Activated naive CD8-positive, alpha-beta T cell treated with anti-CD3 and anti-CD28 coated beads for 36 hours (primary cell): ENCODE measurements at places on chromosomes 12 and 14.

GRCh38 chr12:91926848-91927247 is 218.8 kb downstream of the BTG1 start:
- DNase-seq = no peak

DNA sequence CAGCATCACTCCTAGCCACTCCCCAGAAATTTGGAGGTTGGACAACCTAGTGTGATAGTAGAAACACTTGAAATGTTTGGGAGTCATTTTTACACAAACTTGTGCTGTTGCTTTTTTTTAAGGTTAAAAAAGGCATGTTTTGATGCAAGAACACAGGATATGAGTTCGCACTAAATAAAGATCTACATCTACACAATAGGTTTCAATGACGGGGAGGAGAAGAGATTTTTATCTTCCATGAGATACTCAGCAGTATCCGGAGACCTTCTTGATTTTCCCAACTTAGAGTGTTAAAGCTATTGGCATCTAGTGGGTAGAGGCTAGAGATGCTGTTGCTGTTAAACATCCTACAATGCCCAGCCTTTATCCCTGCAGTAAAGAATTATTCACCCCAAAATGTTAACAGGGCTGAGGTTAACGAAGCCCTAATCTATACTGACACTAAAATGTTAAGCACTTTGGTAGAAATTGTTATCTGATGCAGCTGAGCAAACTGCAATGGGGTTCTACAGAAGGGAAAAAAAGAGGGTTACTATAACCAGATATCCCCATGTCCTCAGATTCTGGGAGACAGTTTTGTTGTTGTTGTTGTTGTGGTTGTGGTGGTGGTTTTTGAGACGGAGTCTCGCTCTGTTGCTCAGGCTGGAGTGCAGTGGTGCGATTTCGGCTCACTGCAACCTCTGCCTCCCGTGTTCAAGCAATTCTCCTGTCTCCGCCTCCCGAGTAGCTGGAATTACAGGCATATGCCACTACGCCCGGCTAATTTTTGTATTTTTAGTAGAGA is 14.0 kb upstream of the PCNX1 start:
- DNase-seq = no peak

- DNase-seq = no peak
Observed at GRCh38 chr12:52655720-52656124, 3.7 kb upstream of the KRT2 start.

GRCh38 chr12:122523846-122524718 is 2.7 kb downstream of the RSRC2 start:
- DNase-seq = no peak

DNA sequence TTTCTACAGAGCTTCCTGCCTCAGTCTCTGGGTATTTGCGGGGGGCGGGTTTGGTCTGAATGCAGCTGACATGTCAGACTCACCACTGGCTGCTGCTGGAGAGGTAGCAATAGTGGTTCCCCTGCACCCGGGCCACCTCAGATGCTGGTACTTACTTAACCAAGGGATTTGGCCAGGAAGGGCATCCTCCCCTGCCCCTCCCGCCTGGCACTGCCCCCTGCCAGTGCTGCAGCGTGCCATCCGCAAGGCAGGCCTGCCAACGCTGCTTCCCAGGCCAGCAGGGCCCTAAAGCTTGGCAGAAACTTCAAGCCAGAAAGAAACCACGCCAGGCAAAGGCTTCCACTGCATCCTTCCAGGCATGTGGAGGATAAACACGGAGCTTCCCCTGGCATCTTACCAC is 22.1 kb downstream of the RAB35 start:
- no peak for DNase-seq

DNA sequence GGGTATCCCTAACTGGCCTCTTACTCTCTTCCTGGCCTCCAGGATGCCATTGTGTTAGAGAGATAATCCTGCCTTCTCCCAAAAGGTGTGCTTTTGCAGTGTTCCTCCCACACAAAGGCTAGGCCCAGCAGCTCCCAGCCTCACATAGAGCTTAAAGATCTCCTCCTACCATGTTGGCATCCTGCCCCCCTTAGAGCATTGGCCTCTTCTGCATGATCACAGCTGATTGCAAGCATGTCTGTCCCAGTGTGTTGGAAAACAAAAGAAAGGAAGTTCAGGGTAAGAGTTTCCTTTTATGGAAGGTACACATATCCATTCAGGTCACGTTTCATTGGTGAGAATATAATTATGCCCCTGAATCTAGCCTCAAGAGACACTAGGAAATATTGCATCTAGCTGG is 405.4 kb downstream of the TMTC2 start:
- DNase-seq = no peak

DNA sequence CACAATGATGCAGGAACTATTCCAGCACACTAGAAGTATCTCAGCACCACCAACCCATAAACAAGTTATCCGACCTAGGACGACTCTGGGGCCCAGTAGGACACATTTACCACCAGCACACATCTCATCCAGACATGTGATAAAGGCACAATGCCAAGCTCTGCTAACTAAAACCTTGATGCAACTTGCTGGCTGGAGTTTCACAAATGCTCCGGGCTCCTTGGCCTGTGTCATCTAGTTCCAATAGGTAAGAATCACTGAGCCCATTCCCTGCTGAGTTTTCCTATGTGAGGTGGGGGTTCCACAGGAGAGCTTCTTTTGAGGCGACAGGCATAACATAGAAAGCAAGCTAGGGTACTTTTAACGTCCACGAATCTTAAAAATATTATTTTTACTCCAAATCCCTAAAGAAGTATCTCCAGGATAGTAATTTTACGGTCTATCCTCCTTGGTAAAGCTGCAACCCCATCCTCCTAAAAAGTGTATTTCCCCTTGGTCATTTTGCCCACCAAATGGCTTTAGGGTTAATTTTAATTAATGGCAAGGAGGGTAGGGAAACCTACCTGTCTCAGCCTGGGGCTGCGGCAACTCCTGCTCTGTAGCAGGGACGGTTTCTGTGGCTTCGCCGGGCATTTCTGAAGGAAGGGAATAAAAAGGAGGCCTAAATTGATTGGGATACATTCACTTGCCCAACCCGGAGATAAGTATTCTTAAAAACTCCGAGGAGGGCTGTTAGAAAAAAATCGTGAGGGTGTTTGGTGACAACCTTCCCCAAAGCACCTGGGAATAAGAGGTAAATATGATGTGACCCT is 1.0 kb downstream of the NACA start:
- DNase-seq = no peak

- no peak for DNase-seq
Observed at GRCh38 chr12:97182769-97183168, 275.7 kb downstream of the NEDD1 start.

GRCh38 chr14:47917344-47917954 is 242.0 kb upstream of the MDGA2 start:
- no peak for DNase-seq

DNA sequence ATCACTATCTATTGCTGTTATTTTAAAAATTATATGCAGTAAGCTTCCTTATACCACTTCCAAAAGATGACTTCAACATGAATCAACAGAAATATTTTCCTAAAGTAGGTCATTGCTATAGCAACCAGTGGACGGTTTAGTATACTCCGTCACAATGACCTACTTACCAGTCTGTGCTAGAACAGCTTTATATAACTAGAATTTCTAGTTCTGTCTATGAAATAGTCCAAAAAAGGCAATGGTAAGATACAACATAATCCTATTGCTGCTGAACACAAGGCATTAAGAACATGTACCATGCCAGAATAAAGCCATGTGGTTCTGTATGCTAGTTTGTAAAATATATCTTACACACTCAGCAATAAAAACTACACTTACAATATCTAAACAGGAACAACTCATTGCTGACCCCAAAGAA is 40.7 kb upstream of the MTERF2 start:
- DNase-seq = no peak
